ENCODE measurements at places on chromosomes 2 and 18. TPM values are rescaled to one million over a fixed set of nuclear protein-coding genes. Genes with fewer than 3 reads are reported as not detected.

The CCNYL1 gene
- total RNA-seq, result 14.8 TPM

The ADRA2B gene
- 2.1 TPM for total RNA-seq

The PIEZO2 gene
- total RNA-seq, result 13.8 TPM

The DSC2 gene
- total RNA-seq, result 7.6 TPM

The STK39 gene
- 6.5 TPM for total RNA-seq

The DCDC2C gene
- total RNA-seq, result 0.89 TPM

The MRPL30 gene
- total RNA-seq, result 47.9 TPM

The EVA1A gene
- total RNA-seq, result 11.1 TPM

The PCARE gene
- not detected for total RNA-seq

The CFC1 gene
- total RNA-seq, result not detected

The TDRD15 gene
- 0.08 TPM for total RNA-seq

The MC5R gene
- not detected for total RNA-seq

The MEX3C gene
- 44.7 TPM for total RNA-seq

The TGFA gene
- 12.9 TPM for total RNA-seq

The ABCG5 gene
- total RNA-seq, result not detected

The UGT1A8 gene
- total RNA-seq, result 0.34 TPM

The OTOS gene
- total RNA-seq, result 62.8 TPM

The DOK1 gene
- total RNA-seq, result 18.6 TPM

The CD28 gene
- 0.20 TPM for total RNA-seq
